Stimulated activated CD8-positive, alpha-beta memory T cell treated with anti-CD3 and anti-CD28 coated beads, Interleukin-7, amount 100 ng/mL, for 1 hour (primary cell): ENCODE measurements at places on chromosomes 16 and 17.

GRCh38 chr17:62652251-62653001 lies 25.0 kb downstream of the MRC2 start:
- DNase-seq = no peak

DNA sequence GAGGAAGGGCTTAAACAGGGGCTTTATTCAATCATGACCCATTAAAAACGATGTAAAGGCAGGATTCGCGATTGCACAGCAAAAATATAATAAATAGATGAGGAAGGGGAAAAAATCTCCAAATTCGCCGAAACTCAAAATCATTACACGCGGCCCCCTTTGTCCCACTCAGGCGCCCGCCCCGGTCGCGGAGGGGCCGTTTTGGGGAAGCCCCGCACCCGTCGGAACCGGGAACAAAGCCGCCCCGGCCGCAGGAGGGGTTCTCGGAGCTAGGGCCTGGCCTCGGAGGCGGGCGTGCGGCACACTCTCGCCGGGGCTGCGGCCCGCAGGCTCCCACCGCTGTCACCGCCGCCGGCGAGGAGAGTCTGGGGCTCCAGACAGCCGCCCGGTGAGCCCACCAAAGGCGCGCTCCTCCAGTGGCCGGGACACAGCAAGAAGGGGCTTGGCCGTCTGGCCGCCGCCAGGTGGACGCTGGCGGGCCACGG lies 521 bp downstream of the C16orf87 start:
- DNase-seq = peak; percentile 15

GRCh38 chr17:37493249-37494027 lies 3.7 kb downstream of the DUSP14 start:
- DNase-seq = no peak

DNA sequence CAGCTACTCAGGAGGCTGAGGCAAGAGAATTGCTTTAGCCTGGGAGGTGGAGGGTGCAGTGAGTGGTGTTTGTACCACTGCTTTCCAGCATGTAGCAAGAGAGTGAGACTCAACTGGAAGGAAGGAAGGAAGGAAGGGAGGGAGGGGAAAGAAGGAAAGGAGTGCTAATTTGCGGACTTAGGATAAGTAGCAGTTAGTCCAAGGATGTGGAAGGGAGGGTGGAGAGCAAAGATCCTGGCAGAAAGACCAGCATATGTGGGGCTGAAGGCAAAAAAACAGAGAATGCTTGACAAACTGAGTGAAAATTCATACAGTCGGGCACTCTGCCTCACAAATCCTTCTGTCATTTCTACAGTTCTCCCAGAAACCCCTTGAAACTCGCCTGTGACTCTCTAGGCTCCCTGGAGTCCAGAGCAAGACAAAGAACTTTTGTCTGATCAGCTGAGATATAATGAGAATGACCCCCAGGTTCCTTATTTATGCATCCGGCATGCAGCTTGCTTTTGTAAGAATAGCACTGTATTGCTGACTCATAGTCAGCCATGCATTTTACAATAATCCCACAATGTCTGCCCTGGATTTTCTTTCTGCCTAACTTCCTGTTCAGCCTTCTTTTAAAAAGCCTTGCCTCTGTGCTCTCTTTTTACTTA lies 31.5 kb downstream of the CDK5RAP3 start:
- DNase-seq = no peak

- no peak for DNase-seq
Measured at GRCh38 chr17:80725517-80725916, 180.9 kb downstream of the RPTOR start.

- DNase-seq = no peak
Measured at GRCh38 chr17:79438058-79438457, 172.8 kb downstream of the RBFOX3 start.

GRCh38 chr16:4570688-4571321 lies 14.7 kb downstream of the C16orf96 start:
- DNase-seq = no peak

DNA sequence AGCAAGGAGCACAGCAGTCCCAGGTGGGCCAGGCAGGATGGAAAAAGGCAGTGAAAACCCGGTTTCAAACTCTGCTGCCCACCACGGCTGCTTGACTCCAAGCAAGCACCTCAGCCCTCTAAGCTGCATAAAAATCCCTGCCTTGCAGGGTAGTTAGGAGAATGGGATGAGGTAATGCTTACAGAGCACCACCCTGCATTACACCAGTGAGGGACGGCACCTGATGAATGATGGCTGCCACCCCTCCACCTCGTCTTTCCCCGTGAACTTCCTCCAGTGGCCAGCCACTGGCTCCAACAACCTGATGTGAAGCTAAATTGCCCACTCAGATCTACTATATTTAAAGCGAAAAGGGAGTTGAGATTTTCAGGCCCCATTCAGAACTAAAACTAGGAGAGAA lies 21.3 kb downstream of the MIEF2 start:
- no peak for DNase-seq

GRCh38 chr16:85626191-85626981 lies 13.3 kb downstream of the GSE1 start:
- DNase-seq = no peak

DNA sequence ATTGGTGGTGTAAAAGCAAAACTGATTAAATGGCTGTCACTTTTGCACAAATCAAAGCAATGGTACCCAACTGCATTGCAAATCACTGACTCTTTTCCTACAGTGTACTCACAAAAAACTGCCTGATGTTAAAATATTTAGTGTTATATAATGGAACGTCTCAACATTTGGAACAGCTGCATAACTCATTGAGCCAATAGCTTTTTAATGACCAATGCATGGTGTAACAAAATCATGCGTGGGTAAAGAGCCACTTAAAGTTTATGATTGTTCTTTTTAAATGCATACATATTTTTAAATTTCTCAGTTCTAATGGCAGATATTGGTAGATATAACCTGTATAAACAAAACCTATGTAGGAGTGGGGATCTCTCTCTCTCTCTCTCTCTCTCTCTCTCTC lies 204.0 kb upstream of the MPHOSPH6 start:
- no peak for DNase-seq

DNA sequence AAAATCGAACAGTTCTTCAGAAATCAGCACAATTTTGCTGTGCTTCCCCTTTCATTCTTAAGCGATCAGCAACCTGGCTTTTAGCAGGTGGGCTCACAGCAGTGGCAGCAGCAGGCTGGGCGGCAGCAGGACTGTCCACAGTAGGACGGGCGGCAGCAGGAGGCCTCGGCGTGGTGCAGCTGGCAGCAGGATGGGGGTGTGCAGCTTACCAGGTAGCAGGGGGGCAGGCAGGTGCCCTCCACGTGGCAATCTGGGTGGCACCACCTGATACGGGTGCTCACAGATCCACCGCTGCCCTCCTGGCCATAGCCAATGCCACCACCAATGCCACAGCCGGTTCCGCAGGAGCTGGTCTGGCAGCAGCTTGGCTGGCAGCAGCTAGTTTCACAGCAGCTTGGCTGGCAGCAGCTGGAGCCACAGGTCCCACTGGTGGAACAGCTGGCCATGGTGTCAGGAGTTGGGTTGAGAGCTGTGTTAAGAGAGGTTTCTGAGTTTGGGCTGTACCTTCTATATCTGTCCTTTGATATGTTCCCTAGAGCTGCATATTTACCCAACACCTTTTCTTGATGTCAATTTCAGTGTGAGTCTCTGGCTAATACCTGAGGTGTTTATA lies at the start of gene KRTAP1-4:
TSS of gene KRTAP1-4 (minus strand) at position 563 of the 613 bp plus-strand sequence. CDS start at position 446, 117 bp downstream.
- no peak for DNase-seq

GRCh38 chr16:26987597-26988010 lies 79.1 kb upstream of the C16orf82 start:
- no peak for DNase-seq

DNA sequence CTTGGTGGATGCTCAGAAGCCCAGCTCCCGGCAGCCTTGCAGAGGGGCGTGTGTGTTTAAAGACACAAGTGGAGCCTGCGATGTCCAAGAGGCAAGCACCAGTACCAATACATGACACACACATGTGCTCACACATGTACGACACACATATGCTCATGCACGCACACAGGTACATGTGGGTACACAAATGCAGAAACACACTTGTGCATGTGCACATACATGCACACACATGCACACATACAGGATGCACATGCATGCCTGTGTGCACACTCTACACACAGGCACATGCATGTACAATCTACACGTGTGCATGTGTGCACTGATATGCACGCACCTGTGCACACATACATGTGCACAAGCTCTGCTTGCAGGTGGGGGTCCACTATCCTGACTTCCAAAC lies 10.8 kb downstream of the RBFOX3 start:
- DNase-seq = no peak

GRCh38 chr16:27640277-27640600 lies 90.3 kb downstream of the KATNIP start:
- DNase-seq = no peak

GRCh38 chr16:57950382-57950781 lies 20.5 kb downstream of the CNGB1 start:
- no peak for DNase-seq

DNA sequence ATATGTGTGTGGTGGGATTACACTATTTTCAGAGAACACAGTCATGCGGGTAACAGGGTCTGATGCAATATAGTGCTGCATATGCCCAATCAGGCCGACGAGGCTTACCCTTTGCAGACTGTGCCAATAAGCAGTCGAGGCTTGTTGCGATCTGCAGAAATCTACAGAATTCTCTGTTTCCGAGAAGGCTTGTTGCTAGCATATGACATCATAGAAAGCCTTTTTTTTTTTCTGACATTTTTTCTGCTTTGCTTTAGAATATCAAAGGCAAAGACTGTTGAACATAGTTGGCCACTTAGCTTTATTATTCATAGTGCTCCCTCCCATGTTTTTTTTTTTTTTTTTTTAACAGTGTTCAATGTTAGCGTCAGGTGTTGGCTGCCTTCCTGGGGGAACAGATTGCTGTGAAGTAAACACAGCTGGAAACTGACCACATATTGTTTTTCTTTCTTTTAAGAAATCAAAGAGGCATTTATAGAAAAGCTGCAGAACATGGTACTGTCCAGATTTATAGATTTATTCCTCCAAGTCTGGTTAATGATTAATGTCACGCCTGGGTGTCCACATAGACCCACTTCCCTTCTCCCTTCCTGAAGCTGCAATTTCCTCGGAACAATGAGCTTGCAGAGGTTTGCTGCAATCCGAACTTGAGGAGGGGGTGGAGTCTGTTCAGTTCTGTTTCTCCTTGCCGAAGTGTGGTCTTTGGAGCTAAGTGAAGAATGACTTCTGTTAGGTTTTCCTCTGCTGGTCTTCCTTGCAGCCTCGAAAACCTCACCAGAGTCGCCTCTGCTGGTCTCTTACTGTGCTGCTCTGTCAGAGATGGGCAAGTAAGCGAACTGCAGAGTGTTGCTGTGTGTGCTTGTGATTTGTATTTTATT lies 87.3 kb downstream of the MAP2K6 start:
- no peak for DNase-seq

GRCh38 chr17:4483012-4483840 lies 15.5 kb upstream of the SPNS2 start:
- DNase-seq = no peak

GRCh38 chr16:59126486-59126885 lies 392.4 kb upstream of the GOT2 start:
- no peak for DNase-seq

DNA sequence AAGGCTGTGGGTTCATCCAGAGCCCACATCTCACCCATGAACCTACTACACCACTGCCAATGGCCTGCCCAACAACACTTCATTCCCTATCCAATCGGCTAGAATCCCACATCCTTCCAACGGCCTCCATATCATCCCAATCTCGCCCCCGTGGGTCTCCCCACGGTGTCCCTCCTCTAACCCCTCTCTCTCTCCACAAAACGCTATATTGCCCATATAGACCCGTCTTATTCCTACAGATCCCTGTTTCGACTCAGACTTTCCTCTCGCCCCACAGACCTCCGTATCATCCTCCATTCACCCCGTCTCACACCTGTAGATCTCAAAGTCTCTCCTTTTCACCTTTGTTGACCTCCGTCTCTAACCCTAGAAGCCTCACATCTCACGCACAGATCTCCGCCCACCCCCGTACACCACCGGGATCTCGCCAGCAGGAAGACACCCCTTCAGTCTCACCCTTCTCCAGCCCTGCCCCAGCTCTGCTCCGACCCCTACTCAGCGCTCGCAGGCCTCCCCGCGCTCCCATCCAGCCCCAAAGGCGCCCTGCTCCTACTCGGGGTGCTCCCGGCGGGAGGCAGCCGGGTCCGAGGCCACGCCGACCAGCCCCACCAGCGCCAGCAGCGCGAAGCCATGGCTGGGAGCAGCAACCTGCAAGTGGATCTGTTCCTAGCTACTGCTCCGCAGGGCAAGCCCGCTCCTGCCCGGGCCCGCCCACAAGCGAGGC lies at the start of gene FDXR:
TSS of gene FDXR (minus strand) at position 682 of the 724 bp plus-strand sequence. CDS start at position 632, 50 bp downstream.
- no peak for DNase-seq

GRCh38 chr16:88390735-88391134 lies 8.0 kb downstream of the ZNF469 start:
- DNase-seq = no peak

DNA sequence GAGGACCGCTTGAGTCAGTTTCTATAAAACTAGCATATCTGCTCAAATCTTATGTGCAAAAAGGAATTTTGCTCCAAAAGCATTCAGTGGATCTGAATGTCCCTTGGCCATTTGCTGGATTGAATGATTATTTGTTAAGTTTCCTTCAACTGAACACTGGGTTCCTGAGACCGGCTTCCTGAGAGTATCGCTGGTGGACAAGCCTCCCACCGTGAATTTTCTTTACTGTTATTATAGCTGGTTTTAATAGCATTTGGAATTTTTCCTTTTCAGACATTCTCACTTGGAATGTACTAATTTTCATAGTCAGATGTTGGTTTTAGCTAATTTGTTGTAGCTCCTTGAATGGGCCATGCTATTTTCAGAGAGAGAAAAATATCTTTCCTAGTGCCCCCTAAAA lies 9.8 kb upstream of the MYOCD start:
- no peak for DNase-seq

GRCh38 chr17:66583112-66583748 lies 251.7 kb upstream of the CACNG5 start:
- DNase-seq = no peak

- no peak for DNase-seq
Measured at GRCh38 chr16:3458278-3458851, 14.9 kb downstream of the NAA60 start.

DNA sequence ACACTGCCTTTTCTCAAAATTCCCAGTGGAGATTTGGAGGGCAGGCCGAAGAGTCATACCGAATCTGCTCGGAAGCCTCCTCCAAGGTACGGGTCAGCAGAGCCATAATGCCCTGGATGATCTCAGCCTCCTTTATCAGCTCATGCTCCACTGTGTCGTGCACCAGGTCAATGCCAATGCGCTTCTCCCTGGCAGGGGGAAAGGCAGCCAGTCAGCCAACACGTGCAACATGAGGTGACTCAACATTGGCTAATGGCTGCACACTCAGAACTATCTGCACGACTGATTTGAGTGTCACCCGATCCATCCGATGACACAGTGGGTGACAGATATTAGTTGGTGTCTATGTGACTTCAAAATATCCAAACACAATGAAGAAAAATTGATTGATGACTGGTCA lies 15.8 kb downstream of the TEKT1 start:
- no peak for DNase-seq
